ENCODE measurements at places on chromosomes 13 and 19.

GRCh38 chr19:4722671-4723594 is 709 bp downstream of the DPP9 start:
- DNase-seq: no peak

DNA sequence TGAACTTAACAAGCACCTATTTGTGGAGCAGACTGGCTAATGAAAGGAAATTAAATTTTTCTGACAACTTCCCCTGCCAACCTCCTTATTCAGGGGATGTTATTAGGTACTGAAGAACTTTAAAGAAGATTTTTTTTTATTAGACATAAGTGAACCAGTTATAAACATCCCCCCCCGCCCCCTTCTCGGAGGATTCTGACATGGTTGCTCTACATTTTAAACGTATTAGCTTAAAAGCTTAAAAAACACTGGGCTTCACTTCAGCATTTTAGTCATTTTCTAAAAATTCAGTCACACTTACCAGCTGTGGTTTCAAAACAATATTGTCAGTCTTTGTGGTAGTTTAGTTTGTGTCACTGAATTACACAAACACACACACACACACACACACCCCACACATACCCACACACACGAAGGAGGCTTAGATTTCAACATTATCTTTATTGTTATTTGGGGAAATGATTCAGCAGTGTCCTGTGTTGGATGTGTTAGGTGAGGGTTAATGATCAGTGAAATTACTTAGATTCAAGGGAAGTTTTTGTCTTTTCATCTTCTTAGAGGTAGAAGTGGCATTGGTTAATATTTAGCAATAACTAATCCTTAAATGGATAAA is 145.7 kb downstream of the PCCA start:
- no peak for DNase-seq

GRCh38 chr13:44274771-44275205 is 98.8 kb upstream of the SERP2 start:
- no peak for DNase-seq

DNA sequence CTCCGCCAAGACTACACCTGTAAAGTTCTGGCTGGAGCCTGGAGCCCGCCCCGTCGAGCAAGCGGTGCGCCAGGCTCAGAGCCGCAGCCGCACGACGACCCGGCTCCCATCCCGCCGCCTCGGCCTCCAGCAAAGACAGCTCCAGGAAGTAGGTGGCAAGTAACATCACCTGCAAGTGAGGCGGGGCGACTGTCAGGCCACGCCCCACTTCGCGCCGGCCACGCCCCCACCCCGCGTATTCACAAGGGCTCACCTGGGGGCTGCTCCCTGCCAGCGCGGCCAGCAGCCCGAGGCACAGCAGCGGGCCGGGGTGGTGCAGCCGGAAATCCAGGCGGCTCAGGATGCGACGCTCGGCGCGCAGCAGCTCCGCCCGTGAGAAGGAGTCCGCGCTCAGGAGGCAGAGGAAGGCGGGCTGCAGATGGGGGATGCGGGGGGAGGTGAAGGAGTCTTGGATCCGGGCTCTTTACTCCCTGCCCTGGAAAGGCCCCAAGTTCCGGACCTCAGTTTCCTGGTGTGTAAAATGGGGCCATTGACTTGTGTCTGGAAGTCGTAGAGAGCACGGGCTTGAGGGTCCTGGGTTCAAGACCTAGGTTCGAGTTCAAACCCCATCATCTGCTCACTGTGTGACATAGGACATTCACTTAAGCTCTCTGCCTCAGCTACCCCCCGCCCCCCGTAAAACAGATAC is 3.2 kb downstream of the CCNP start:
- no peak for DNase-seq

GRCh38 chr13:103236213-103236612 is 170.0 kb upstream of the SLC10A2 start:
- DNase-seq: no peak

GRCh38 chr19:34556488-34556887 is 74.9 kb downstream of the WTIP start:
- no peak for DNase-seq

- no peak for DNase-seq
These were observed 26.8 kb downstream of the RASA3 start for GRCh38 chr13:114105521-114106225.

DNA sequence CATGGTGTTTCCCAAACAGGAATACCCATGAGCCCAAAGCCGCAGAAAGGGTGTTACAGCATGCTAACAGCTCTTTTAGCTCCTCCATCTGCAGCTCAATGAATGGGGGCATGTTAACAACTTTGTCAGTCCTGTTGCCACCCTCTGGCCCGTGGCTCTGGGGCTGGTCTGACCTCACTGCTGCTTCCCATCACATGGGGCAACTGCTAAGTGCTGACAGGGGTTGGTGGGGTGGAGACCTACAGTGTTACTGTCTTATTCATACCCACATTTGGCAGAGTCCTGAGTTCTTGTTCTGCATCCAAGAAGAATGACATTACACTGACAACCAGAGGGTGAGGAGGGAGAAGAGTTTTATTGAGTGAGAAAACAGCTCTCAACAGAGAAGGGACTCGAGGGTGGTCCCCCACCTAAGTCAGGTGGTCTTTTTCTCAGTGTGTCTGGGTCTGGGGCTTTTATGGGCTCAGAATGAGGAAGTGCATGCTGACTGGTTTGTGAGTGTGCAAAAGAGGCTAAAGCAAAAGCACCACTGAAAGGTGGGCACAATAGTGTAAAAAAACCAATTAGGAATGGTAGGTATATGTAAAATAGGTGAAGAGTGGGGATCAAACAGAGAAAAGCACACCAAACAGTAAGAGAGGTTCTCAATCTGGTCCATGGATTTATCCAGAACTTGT is 1952.0 kb upstream of the PCDH20 start:
- DNase-seq: no peak

- no peak for DNase-seq
These were observed 51.8 kb downstream of the F2RL3 start for GRCh38 chr19:16940626-16941025.

DNA sequence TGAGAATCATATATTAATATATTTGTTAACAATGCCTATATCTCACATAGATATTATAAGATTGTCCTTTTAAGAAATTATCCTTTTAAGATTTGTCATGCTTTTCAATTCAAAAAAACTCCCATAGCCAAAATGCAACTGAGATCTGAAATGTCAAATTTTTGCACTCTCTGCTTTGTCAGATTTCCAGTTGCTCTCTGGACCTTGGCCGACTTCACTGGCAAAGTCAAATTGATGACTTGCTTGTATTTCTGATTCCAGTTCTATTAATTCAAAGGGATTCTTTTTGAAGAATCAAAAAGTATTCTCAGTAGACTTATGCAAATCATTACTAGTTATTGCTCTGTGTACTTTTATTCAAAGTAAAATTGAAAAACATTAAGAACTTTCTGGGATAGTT is 101.2 kb upstream of the SCEL start:
- DNase-seq: no peak

GRCh38 chr13:27043013-27043412 is 128.6 kb downstream of the USP12 start:
- DNase-seq: no peak

- no peak for DNase-seq
These were observed 53.7 kb downstream of the GGACT start for GRCh38 chr13:100534911-100535310.

DNA sequence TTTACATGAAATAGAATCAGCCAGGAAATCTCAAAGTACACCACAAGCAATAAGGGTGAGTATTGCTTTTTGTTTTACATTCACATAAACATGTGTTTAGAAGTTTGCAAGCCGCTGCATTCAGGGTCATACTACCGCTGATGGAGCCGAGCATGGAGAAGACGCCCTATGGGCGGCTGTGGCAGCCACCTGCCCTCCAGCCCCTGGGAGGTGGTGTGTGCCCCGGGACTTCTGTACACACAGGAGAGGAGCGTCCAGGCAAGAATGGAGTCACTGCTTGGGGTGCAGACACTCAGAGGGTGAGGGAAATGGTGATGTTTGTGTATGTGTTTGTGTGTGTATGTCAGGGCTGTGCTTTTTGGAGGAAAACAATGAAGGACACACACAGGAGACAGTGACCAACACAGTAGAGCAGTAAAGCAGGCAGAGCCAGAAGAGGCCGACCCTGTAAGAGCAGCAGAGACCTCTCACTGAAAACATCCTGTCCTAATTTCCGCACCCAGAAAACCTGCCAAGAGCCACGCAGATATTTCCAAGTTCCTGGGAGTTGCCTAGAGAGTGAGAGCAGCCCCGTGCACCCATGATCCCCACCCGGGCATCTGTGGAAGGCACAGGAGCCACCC is 108.1 kb upstream of the GJB6 start:
- DNase-seq: no peak

DNA sequence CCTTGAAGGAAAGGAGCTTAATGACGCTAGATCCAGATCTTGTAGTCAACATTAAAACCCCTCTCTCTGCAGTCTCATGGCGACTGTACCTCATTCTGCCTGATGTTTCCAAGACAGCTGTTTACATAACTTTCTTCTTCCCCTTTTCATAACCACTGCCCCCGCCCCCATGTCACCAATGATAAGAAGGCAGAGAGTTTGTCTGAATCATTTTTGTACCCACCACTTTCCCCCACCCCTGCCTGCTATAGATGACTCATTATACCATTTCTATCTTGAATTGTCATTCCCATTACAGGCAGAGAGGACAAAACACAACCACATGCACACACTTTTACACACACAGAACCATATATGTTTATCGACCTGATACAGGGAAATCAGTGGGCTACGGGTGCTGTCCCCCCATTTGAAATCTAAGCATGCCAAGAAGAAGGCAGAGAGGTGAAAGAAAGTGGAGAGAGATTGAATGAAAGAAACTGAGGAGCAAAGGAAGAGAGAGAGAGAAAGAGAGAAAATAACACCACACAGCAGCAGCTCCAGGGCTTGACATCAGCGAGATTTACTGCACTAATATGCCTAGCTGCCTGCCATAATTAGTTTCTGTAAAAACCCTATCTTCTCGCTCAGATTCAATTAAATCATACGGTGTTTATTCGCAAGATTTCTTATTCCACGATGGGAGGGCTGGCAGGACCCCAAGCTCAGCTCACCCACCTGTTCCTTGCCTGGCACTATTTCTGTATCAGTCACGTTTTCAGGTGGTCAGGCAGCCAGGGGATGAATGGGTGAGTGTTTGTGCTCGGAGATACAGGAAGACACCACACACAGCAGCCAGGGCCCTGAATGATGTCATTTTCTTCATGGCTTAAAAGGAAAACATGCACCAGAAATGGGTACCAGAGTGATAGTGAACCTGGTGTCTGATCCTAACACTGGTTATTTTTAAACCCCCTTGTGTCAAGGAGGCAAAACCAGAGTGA is 114.3 kb upstream of the SERP2 start:
- DNase-seq: no peak

DNA sequence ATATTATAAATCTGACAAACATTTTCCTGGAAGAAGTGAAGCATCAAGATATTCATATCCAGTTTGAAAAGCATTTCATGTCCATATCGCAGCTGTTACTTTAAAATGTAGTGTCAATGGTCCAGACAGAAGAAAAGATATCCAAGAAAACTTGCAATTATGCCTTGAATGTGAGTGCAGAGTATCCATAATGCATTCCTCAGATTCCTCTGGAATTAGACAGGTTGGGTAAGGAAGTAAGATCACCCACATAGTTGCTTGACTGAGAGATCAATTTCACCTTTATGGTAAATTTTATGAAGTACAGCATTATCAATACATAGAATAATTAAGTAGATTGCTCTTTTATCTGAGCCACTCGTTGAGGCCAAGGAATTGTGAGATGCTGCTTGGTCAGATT is 327.0 kb upstream of the SLITRK5 start:
- DNase-seq: no peak

DNA sequence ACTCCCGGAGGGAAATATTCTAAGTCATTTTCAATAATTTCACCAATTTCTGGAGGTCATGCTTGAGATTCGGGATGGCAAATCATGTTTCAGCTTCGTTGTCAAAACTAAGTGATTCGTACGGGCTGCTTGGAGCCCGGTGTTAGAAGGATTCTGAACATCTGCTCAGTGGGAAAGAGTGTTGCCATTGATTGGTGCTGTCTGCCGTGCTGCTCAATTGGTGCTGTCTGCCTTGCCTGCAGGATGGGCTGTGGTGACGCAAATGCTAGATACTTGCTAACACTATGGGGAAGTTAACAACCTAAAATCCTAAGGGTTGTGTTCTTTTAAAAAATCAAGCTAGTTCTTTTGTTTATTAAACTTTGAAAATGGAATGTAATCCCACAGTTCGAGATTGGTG is 17.3 kb upstream of the CACNG8 start:
- no peak for DNase-seq
